ENCODE measurements at places on chromosomes 13 and 19.

GRCh38 chr13:35252536-35253205 lies 223.8 kb downstream of the MAB21L1 start:
- DNase-seq: no peak

GRCh38 chr13:76213423-76213904 lies 577.3 kb downstream of the LMO7 start:
- DNase-seq: no peak

- no peak for DNase-seq
These were observed 599 bp downstream of the OLFM2 start for GRCh38 chr19:9935506-9936325.

DNA sequence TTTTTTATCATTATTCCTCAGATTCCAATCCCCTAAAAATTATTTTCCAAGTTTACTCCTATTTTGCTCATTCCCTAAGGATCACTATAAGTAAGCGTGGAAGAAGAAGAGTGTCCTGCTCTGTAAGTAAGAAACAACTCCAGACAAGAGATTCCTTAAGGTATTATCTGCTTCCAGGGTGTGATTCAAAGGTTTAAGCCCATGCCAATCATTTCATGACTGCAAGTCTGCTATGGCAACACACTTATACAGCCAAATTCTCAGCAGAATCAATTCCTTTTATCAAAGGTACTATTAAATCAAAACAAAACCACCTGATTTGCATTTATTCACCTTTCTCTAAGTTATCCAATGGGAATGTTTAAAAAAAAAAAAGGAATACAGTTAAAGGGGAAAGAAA lies 43.7 kb downstream of the FOXO1 start:
- no peak for DNase-seq

DNA sequence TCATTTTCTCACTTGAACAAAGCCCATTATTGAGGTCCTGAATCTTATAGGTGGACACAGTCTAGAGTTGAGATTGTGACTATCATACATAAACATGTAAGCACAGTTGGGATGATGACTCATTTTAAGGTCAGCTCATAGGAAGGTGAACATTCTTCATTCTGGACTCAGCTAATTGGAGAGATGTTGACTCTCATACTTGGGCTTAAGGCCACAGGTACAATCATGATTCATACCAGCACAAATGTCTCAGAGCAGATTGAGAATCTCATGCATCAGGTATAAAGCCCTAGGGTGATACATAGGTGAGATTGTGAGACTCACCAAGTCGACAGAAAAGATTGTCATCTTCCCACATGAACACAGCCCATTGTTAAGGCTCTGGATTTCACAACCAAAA lies 62.3 kb upstream of the ZNF724 start:
- DNase-seq: no peak

GRCh38 chr13:101939370-101939769 lies 462.5 kb downstream of the FGF14 start:
- DNase-seq: no peak

DNA sequence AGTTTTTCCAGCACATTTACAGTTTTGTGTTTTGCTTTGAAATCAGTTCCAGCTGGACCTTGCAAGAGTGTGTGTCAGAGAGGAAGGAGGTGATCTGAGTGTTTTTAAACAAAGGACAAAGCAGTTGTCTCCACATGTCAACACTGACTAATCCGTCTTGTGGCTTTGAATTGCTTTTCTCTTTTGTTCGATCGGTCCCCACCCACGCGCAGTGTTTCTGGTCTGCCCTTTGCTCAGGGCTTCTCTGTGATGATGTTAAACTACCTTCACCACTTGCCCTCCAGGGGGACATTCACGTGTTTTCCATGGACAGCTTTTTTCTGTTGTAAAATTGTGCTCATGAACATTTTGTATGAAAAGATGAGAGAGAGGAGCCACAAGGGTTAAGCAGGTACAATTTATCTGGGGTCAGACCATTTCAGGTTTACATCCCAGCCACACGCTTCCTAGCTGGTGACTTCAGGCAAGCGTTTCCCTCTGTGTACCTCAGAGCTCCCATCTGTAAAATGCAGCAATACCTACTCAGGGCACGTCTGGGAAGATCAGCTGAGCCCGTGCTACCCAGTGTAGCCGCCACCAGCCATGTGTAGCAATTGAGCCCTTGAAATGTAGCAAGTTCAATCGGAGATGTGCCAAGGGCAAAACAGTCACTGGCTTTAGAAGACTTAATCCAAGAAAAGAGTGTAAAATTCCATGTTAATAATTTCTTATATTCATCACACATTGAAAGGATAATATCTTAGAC lies 13.5 kb upstream of the PLA2G4C start:
- no peak for DNase-seq
